ENCODE measurements at places on chromosomes 4 and X.

DNA sequence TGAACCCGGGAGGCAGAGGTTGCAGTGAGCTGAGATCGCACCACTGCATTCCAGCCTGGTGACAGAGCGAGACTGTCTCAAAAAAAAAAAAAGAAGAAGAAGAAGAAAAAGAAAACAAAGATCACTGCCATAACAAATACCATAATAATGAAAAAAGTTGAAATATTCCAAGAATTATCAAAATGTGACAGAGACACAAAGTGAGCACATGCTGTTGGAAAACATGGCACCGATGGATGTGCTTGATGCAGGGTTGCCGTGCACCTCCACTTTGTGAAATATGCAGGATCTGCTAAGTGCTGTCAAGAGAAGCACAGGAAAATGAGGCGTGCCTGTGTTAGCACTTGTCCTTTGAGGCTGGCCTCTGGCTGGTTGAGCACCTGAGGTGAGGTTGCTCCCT, 133.3 kb downstream of the STK32B start:
- DNase-seq, result no peak

- DNase-seq, result no peak
Observed at GRCh38 chrX:34654696-34655490, 2.2 kb downstream of the TMEM47 start.

GRCh38 chr4:184417802-184418511, 56.4 kb downstream of the IRF2 start:
- no peak for DNase-seq

DNA sequence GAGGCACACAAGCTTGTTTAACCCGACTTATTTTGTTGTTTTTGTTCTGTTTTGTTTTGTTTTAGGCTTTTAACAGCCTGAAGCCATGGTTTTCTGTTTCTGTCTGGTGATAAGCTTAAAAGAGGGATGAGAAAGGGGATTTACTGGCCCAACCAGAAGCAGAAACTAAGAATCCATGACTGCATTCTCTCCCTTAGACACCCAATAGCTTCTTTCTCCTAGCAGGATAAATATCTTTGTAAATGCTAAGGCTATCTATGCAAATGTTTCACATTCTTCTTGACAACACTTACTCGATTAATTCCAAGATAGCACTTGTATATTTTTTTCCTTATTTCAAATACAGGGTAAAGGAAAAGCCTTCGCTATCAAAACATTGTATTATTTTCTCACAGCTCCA, 53.7 kb upstream of the SMAD1 start:
- no peak for DNase-seq

GRCh38 chr4:140252141-140252741, 98.3 kb upstream of the MAML3 start:
- peak; percentile 67 for DNase-seq

- no peak for DNase-seq
Observed at GRCh38 chrX:130136496-130136895, 26.2 kb upstream of the ELF4 start.

DNA sequence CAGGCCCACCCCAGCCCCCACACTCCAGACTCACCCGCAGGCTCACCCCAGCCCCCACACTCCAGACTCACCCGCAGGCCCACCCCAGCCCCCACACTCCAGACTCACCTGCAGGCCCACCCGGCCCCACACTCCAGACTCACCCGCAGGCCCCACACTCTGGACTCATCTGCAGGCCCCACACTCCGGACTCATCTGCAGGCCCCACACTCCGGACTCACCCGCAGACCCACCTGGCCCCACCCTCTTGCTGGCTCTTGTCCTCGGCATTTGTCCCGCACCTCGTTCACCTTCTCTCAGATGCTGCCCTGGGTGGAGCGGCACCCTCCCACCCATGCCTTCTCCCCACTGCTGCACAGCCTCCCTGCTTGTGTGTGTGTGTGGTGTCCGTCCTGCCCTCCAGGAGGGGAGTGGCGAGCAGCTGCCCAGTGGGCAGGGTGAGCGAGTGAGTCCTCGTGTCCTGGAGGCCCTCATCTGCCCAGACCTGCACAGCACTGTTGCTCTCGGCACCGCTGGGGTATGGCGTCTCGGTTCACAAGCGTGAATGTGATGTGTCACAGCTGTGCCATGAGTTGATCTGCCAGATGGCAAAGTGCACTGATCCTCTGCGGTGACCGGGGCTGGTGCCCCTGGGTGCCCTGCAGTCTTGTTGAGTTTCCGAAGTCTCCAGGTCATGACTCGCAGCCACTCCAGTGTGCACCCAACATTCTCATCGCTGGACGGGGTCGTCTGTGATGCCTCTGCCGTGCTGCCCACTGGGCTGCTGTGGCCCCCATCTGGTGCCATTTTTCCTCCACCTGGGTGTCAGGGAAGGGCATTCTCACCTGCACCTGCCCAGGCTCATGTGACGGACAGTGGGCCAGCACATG, 27.7 kb downstream of the MAEA start:
- DNase-seq, result no peak

DNA sequence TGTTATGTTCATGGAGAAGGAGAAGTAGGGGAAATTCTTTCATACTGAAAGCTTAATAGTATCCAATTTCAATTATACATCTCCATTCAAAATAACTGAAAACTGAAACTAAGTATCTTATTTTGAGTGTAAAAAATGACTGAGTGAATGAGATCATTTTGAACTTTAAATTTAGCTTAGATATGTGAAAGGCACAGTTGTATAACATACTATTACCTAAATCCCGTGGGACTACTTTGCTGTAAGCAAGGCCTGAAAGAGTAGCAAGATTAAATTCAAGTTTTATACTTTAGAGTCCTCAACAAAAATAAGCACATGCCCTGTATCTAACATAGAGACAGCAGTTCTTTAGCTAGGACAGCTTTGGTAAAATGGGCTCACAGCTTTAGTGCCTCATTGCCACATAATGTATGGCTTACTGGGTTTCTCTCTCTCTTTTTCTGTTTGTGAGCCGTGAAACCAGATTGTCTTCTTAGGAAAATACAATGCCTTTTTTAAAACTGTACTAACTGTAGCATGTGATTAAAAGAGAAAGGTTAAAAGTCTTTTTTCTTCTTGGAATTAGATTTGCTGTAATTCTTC, 43.2 kb downstream of the GSTCD start:
- DNase-seq, result no peak

Data from nephron progenitor cell (in vitro differentiated cells).